ENCODE measurements at places on chromosomes 5 and 9. TPM values are rescaled to one million over a fixed set of nuclear protein-coding genes. Genes with fewer than 3 reads are reported as not detected.

Gene AGXT2
- 45.6 TPM for polyA plus RNA-seq

Gene ENTPD2
- polyA plus RNA-seq = 4.7 TPM

Gene SLC34A1
- 200 TPM for polyA plus RNA-seq

Gene RNF44
- polyA plus RNA-seq = 51.1 TPM

Gene PFN3
- polyA plus RNA-seq = 2.0 TPM

Gene TIMD4
- polyA plus RNA-seq = 0.68 TPM
